ENCODE measurements at places on chromosomes 2 and 18.

GRCh38 chr2:100008956-100009355, 133.4 kb downstream of the AFF3 start:
- DNase-seq, result no peak

- DNase-seq, result no peak
Measured at GRCh38 chr2:176535467-176536113, 266.3 kb downstream of the MTX2 start.

- no peak for DNase-seq
Measured at GRCh38 chr18:47817017-47817794, 113.3 kb downstream of the SMAD2 start.

- DNase-seq, result no peak
Measured at GRCh38 chr2:43480874-43481273, 115.0 kb downstream of the THADA start.

GRCh38 chr2:47034973-47035609, 119.5 kb upstream of the MCFD2 start:
- DNase-seq, result no peak

DNA sequence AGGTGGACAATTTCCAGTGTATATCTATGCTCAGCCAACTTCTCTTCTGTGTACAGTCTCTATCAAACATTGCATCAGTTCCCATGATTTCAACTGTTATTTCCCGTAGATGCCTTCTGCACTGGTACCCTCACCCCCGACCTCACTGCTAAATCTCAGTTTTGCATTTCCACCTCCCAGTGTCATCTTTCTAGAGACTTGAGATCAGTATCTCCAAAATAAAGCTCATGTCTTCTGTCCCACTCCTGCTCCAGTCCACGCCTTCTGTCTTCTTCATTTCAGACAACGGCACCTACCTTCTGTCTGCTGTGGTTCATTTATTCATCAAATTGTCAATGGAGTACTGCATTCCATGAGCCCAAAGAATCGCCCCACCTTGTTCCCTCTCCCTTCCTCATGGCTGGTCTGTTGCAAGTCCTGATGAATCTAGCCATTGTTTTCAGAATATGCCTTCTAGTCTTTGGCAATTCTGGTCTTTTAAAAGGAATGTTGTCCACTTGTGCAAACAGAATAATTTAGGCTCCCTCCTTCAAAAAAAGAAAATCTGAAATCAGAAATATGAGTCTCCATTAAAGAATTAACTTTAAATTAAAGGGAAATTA, 23.3 kb upstream of the NPAS2 start:
- no peak for DNase-seq

DNA sequence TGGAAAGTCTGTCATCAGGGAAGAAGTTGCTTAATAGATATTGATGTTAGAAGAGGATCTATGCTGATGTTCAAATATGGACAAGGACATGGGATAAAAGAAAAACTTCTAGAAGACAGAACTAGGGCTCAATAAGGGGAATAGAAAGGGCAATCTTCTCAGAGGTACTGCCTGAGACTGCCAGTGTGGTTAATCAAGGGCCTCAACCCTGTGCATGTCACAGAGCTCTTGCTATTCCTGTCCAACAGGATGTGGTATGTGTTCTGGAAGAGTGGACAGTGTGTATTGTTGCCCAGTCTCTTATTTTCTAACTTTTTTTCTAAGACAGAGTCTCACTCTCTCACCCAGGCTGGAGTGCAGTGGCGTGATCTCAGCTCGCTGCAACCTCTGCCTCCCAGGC, 27.8 kb upstream of the RNF125 start:
- DNase-seq, result no peak

GRCh38 chr2:227796045-227796711, 17.5 kb upstream of the CCL20 start:
- DNase-seq, result no peak

DNA sequence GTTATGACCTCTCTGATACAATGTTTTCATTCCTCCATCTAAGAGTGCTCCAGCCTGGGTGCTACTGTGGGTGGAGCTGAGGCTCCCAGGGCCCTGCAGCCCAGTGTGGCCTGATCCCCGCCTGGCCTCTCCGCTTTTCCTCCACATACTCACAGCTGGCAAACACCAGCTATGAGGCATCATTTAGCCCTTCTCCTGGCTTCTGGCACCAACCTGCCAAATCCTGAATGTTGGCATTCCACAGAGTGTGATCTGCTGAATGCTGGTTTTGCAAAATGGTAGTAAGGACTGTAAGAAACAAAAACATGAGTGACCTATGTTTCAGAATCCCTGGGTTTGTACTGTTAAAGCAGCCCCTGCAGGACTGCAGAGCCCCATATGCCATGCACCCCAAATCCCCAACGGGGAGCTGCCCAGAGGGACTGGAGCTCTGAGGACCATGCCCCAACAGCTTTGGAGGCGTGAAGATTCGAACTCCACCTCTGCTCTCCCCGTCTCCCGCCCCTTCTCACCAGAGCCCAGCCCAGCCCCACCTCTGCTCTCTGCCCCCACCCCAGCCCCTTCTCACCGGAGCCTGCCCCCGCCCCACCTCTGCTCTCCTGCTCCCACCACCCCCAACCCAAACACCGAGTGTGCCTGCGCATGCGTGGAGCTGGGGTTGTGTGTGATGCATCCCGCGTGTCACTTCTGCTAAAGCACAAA, 4.2 kb downstream of the SLC66A2 start:
- no peak for DNase-seq

- DNase-seq, result no peak
Measured at GRCh38 chr2:239355724-239356123, 45.1 kb downstream of the HDAC4 start.

- no peak for DNase-seq
Measured at GRCh38 chr2:196924051-196924450, 2.5 kb downstream of the PGAP1 start.

DNA sequence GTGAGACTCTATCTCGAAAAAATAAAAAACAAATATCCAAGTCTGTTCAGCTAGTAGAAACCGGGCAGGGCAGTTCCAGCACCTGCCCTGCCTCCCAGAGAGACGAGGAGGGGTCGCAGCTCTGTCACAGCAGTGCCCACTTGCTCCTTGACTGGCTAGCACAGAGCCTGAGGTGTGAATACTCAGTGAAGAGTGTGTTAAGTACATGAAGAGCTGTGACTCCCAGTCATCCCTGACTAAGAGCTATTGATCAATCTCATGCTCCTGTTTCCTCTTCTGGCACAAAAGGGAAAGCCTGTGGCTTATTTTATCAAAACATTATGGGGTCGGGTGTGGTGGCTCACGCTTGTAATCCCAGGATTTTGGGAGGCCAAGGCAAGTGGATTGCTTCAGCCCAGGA, 83.0 kb upstream of the FZD7 start:
- DNase-seq, result no peak

- DNase-seq, result no peak
Measured at GRCh38 chr2:222790932-222791331, 69.9 kb upstream of the ACSL3 start.
